Smooth muscle cell of the pulmonary artery (primary cell): ENCODE measurements at places on chromosomes 13 and 19. TPM values are rescaled to one million over a fixed set of nuclear protein-coding genes. Genes with fewer than 3 reads are reported as not detected.

Gene SEMA6B
- total RNA-seq: 0.20 TPM in 2 replicates

Gene C19orf67
- not detected in 2 replicates for total RNA-seq

Gene ZIC2
- not detected in 2 replicates for total RNA-seq

Gene CCDC70
- not detected in 2 replicates for total RNA-seq

Gene STRN4
- total RNA-seq: 70.7 and 73.0 TPM in 2 replicates

Gene ATXN8OS
- total RNA-seq: not detected in 2 replicates

Gene ZNF222
- total RNA-seq: 4.2 TPM in 2 replicates

Gene TEX101
- total RNA-seq: not detected in 2 replicates

Gene ICAM1
- 5.9 and 19.6 TPM in 2 replicates for total RNA-seq

Gene OR10H2
- total RNA-seq: not detected in 2 replicates

Gene PRTN3
- total RNA-seq: 0.07 TPM in 1 of 2 replicates, not detected in the other

Gene ZNF302
- 15.8 and 16.2 TPM in 2 replicates for total RNA-seq

Gene FBXO17
- 27.2 and 43.7 TPM in 2 replicates for total RNA-seq

Gene CD209
- not detected in 2 replicates for total RNA-seq

Gene CGB1
- total RNA-seq: not detected in 2 replicates

Gene ZGLP1
- 0.46 and 0.59 TPM in 2 replicates for total RNA-seq
